ENCODE measurements at places on chromosomes 12 and 14.
A peak's percentile ranks its signal among the peaks of the same experiment; 100 is the strongest.

DNA sequence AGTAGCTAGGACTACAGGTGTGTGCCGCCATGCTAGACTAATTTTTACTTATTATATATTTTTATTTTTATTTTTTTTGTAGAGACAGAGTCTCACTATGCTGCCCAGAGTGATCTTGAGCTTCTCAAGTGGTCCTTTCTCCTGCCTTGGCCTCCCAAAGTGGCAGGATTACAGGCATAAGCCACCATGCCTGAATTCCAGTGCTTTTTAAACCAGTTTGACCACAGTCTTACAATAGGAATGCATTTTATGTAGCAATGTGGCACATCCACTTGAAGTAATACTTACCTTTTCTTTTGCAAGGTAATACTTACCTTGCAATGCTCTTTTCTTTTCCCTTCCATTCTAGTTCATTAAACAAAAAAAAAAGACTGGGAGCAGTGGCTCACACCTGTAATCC, 38.0 kb upstream of the CPM start:
- DNase-seq, result no peak

DNA sequence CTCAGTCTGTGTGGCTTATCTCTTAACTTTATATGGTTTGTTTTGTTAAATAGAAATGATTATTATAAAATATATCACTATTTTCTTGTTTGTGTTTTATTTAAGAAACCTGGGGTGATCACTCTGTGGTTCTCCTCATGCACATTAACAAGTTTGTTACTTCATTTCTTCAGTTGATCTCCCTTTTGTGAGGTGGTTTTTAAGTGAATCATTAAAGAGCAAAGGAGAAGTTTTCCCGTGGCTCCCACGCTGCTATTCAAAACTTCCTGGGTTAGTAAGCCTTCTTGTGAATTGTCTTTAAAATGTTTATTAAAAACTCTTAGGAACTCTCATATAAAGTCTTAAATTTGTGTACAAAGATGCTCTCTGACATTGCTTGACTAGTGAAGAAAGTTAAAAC, 11.8 kb downstream of the ADIPOR2 start:
- DNase-seq, result no peak

- DNase-seq, result no peak
Observed at GRCh38 chr12:51994539-51994820, 12.3 kb upstream of the TAMALIN start.

DNA sequence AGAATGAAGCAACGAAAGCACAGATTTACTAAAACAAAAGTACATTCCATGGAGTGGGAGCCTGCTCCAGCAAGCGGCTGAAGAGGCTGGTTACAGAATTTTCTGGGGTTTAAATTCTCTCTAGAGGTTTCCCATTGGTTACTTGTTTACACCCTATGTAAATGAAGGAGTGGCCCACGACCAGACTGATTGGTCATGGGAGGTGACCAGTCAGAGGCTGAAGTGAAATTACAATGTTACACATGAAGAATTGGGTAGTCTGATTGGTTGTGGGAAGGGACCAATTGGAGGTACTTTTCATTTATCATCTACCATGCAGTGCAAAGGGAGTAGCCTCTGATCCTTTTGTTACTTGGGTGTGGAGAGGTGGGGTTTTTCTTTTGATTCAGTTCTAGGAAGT, 36.2 kb upstream of the APPL2 start:
- no peak for DNase-seq

GRCh38 chr14:30204431-30204980, 276.9 kb upstream of the PRKD1 start:
- no peak for DNase-seq

DNA sequence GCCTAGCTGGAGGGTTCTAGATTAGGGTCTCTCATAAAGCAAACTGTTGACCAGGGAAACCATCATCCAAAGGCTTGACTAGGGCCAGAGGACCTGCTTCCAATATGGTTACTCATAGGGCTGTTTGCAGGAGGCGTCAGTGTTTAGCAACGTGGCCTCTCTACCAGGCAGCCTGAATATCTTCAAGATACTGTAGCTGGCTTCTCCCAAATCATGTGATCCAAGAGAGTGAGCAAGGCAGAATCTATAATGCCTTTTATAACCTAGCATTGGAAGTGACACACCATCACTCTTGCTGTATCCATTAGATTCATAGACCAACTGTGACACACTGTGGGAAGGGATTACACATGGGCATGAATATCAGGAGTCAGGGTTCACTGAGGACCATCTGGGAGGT, 17.3 kb downstream of the TPH2 start:
- no peak for DNase-seq

DNA sequence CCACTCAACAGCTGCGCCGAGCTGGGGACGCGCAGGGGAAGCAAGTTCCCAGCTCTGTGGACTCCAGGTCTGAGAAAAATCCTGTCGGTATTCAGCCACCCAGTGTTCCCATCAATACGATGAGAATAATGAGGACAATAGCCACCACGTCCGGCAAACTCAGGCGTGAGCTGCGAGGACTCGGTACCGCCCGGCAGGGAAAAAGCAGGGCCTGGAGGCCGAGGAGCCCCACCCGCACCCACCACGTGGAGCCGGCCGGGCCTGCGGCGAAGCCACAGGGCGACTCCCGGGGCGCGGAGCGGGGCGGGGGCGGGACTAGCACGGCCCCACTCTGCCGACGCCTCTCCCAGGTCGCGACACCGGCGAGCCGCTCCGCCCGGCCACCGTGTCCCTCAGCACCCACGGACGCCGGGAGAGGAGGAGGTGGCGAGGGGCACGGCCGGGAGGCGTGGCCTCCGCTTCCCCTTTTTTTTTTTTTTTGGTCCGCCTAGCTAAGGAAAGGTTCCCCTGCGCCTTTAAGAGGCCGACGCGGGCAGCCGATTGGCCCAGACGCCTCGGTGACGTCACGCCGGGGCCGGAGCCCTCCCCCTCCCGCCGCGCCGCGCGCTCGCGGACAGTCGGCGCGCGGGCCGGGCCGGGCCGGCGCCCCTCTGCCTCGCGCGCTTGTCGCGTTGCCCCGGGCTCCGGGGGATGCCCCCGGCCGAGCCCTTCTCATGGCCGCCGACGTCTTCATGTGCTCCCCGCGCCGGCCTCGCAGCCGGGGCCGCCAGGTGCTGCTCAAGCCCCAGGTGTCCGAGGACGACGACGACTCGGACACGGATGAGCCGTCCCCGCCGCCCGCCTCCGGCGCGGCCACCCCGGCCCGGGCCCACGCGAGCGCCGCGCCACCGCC, at the start of gene MLXIP:
TSS of gene MLXIP (plus strand) at position 616 of the 892 bp plus-strand sequence. CDS start at position 714, 98 bp downstream.
- peak; percentile 94 for DNase-seq

GRCh38 chr14:105155681-105156413, 12.7 kb downstream of the JAG2 start:
- DNase-seq, result no peak

- DNase-seq, result peak; percentile 85
Observed at GRCh38 chr12:132259364-132259871, 70.0 kb downstream of the GALNT9 start.

- DNase-seq, result no peak
Observed at GRCh38 chr14:99148131-99148530, 123.9 kb downstream of the BCL11B start.

- no peak for DNase-seq
Observed at GRCh38 chr14:39426605-39427004, 5.6 kb downstream of the FBXO33 start.

DNA sequence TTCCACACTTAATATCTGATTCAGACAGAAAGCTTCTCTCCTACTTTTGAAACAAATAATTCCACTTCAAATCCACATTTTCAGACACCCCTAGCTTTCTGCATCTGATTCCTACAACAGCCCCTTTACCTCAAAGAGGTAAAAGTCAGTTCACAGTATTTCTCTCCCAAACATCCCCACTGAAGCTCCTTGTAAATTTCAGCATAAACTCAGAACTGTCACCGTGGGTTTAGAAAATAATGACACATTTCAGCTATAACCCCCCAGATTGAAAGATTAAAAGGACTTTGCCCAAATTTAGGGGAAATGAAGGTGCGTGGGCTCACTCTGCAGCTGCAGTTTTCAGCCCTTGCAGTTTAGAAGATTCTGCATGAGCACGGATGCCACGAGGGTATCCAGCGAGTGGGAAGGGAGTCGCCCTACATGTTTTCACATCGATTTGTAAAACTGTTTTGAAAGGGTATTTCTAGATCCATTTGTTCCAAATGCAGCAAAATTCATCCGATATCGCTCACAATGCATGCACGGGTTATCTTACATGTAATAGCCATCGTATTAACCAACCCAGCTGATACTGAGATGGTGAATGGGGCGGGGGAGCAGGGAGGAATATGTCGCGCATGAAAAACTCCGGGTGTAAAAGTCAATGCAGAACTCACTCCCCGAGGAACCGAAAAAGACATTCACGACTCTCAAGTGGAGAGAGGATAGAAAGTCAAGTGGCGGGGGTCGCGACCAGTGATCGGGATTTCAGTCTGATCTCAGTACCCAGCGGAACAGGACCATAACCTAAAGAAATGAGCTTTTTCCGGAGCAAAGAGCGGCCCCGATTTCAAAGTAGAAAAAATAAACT, 5.0 kb upstream of the CCND2 start:
- DNase-seq, result no peak

GRCh38 chr12:20832911-20833310, 22.4 kb downstream of the SLCO1B3 start:
- no peak for DNase-seq

DNA sequence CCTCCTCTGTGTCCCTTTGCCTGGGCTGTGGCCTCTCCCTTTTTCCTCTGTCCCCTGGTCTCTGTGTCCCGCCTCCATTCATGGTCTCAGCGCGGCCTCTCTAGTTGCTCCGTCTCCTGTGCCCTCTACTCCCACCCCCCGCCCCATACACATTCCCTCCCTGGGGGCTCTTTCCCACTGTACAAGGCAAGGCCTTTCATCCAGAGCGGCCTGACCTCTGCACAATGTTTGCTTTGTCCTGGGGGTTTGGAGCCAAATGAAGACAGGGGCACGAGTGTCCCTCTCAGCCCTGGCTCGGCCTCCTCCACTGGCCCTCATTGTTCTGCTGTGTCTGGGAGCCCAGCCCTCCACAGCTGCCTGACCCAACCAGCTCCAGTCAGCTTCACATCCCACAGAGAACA, 678.6 kb downstream of the BCL11B start:
- no peak for DNase-seq

- no peak for DNase-seq
Observed at GRCh38 chr12:103917873-103918272, 12.3 kb upstream of the HSP90B1 start.

- DNase-seq, result no peak
Observed at GRCh38 chr14:103626146-103626850, 2.7 kb upstream of the KLC1 start.

GRCh38 chr12:93790472-93791152, 113.4 kb downstream of the CRADD start:
- DNase-seq, result no peak

GRCh38 chr12:64745980-64746379, 13.2 kb downstream of the GNS start:
- DNase-seq, result no peak

GRCh38 chr12:117882181-117882580, 86.6 kb downstream of the KSR2 start:
- no peak for DNase-seq

GRCh38 chr14:27721760-27722159, 1044.8 kb upstream of the FOXG1 start:
- DNase-seq, result no peak

DNA sequence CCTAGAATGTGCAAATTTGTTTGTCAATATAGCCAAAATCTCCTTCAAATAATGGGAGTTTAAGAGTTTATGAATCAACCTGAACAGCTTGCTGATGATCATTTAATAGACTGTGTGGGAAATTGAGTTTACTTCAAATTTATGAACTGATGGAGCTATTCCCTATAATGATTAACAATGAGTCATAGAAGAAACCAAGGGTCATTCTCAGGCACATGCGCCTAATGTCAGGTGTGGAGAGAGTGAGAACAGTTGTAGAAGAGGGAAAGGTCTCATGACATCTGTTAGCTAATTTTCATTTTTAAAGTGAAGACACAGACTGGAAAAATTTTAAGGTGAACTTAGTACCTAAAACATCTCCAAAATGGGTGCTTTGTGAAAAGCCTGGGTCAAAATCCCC, 191.8 kb downstream of the BMP4 start:
- DNase-seq, result no peak

DNA sequence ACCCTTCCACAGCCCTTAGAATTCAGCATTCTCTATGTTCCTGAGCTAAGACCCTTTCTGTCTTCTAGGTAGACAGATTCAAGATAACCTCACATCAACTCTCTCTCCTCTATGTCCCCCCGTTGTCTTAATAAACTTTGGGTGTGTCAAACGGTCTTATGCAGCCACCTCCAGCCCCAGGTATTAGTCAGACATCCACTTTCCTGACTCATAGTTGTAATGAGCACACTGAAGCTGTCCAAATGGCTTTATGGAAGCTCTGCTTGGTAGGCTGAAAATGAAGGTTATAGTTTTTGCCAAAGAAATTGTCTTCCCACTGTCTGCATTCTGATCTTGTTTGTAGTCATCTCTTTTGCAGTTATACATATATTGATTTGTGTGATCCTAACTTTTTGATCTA, 482.0 kb downstream of the RMST start:
- DNase-seq, result peak; percentile 1

GRCh38 chr12:4736091-4736490, 15.9 kb downstream of the GALNT8 start:
- DNase-seq, result no peak

DNA sequence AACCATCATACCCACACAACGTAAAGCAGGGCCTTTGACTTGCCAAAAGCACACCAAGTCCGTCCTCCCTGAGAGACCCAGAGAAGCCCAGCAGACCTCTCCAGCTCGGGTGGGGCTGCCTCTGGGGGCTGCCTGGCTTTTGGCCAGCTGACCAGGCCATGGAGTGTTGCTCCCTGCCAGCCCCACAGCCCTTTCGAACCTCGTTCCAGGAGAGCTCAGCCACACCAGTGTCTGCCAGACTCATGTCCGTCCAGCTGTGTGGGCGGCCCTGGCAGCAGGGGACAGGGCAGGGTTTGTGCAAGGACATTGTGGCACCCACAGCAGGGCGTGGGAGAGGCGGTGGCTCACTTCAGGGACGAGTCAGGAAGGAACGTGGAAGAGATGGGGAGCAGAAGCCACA, 22.6 kb upstream of the IRF2BPL start:
- DNase-seq, result no peak

DNA sequence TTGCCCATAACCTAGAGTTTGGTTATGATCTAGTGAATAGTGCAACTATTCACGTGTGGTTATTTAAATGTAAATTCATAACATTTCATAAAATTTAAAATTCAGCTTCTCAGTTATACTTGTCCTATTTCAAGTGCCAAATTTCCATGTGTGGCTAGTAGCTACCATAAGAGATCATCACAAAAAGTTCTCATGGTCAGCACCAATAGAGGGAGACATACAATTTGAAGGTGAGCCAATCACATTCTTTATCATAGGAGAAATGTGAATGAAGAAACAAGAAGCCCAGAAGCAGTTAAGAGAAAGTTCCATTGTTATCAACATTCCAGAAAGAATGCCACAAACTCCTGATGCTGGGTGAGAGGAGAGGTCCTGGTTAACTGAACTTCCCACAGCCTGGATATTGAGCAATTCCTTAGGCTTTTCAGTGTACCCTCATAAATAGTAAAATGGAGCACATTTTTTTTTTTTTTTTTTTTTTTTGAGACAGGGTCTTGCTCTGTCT, 892.9 kb upstream of the USP15 start:
- DNase-seq, result no peak

- no peak for DNase-seq
Observed at GRCh38 chr14:95355422-95355821, 35.7 kb upstream of the CLMN start.
